ENCODE measurements at places on chromosomes 2 and 18.

- DNase-seq, result no peak
These were observed 637 bp upstream of the SFT2D3 start for GRCh38 chr2:127700527-127701192.

GRCh38 chr18:70450426-70451253, 161.8 kb downstream of the SOCS6 start:
- DNase-seq, result no peak

DNA sequence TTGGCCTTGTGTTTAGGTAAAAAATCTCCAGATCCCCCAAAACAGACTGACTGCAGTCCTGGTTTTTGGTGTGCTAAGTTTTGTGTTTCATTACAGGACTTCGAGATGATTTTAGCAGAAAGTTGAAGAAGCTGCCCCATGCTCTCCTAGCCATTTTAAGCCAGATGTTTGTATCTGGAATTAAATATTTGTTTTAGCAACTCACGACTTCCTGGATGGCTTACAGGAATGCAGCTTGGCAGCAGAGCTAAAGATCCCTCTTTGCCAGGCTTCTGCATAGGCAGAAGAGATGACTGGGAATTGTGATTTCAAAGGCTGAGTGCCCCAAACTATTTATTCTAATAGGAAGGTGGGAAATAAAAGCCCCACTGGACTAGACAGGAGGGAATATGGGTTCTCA, 31.1 kb downstream of the ONECUT2 start:
- DNase-seq, result no peak

- DNase-seq, result no peak
These were observed 2.2 kb downstream of the MPP4 start for GRCh38 chr2:201696151-201696659.

- peak; percentile 98 for DNase-seq
These were observed at the start of gene CLK1 for GRCh38 chr2:200864176-200865034. Gene CLK1, minus strand, starts transcription at chr2:200864658. Its CDS starts 2,796 bp downstream, at chr2:200861862.

DNA sequence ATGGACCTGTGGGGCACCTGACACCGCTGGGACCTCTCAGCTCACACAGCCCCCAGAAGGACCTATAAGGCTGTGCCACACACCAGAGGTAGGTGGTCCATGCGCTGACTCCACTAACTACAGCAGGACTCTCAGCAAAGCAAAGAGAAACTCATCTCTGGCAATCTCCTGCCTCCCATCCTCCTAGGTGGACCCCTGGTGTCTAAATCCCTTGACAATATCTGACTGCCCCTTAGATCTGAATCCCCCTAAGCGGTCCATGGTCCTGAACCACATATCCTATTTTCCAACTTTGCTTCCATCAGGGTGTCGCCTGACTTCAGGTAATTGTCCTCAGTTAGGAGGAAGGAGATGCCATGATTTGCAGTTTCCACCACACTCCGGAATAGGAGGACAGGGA, 282.6 kb downstream of the MYT1L start:
- no peak for DNase-seq

GRCh38 chr2:4765787-4766530, 926.2 kb upstream of the SOX11 start:
- no peak for DNase-seq

DNA sequence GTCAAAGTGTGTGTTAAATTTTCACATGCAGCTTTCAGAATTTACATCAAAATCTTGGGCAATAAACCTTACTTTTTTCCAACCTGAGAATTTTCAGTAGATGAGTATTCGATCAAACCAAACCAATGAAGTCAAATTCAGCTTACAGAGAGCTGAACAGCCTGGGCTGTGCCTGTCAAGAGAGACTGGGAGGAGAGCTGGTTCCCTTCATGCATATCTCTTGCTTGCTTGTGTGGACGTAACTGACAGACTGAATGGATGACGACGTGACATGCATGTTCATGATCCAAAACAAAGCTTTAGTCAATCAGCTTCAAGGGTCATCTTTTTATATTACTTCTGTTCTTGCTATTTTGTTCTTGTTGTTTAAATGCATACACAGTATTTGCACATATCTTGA, 145.2 kb downstream of the GALNT3 start:
- DNase-seq, result no peak

DNA sequence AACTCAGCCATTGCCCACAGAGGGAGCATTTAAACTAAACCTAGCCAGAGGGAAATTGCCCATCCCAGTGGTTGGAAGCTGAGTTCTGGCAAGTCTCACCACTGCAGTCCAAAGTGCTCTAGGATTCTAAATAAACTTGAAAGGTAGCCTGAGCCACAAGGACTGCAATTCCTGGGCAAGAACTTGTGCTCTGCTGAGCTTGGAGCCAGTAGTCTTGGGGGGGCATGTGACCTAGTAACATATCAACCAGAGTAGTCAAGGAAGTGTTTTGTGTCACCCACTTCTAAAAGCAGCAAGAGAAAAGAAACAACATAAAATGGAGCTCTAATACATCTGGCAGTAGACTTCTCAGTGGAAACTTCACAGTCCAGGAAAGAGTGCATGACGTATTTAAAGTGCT, 167.0 kb downstream of the PTH2R start:
- peak; percentile 28 for DNase-seq

DNA sequence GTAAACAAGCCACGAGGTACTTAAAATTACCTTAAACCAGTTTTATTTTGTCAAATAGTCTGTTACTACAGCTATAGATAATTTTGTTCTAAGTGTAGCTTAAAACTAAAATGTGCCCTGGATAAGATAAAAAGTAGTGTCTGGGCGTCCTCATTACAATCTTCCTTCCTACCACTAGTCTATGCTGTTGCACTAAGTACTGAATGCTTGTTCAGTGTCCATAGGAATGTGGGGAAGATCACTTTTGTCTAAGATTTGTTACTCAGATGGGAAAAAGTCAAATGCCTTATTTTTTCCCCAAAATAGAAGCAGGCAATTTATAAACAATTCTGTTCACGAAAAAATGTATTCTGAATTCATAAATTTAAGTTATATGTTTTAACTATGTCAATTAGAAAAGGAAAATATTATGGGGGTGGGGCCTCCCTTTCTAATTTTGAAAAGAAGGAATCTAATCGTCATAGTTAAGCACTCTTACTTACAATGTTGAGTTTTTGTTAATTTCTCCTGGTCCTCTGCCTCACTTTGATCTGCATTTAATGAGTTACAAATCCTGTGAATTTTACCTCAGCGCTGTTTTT, 140.4 kb upstream of the VRK2 start:
- no peak for DNase-seq

GRCh38 chr18:44802508-44802907, 121.8 kb downstream of the SETBP1 start:
- DNase-seq, result no peak

DNA sequence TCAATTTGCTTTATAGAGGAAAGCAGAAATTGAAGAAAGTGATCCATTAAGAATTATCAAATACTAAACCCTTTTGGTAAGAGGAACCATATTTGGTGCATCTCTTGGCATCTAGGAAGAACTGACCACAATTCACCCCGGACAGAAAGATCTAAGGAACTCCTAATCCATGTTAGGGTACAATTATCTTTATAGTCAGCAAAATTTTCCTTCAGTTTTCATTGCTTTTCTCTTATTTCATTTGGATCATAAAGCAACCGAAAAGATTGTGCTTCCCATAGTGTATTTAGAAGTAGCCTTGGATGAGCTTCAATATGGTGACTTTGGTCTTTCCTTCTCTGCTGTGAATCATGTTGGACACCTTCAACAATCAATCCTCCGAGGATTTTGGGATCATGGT, 50.1 kb upstream of the IGFBP5 start:
- DNase-seq, result no peak

DNA sequence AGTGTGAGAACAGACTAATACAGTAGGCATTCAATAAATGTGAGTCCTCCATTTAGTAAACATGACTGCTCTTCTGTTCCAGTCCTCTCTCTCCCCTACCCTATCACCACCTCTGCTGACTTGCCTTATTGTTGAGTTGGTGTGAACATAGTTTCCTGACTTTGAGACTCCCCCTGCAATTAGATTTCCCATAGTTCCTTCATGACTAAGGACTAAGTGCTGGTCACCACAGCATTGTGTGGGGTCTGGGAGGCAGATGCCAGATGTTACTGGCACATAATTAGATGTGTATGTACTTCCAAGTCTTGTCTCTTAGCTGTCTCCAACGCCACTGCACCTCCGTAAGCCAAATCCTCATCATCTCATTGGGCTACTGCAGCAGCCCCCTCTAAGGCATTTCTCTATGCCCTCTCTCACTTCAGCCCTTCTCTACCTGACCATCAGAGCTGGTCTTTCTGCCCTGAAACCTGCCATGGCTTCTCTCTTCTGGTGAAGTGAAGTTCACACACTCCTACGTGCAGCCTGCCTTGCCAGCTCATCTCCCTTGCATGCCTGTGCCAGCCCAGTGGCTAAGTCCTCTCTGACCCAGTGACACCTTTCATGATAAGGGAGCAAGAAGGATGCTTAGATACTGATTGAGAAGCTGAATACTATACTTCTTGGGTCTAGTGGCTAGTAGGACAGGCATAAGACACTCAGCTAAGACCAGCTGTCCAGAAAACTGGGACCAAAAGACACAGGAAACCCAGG, 81.6 kb upstream of the ALPP start:
- no peak for DNase-seq

DNA sequence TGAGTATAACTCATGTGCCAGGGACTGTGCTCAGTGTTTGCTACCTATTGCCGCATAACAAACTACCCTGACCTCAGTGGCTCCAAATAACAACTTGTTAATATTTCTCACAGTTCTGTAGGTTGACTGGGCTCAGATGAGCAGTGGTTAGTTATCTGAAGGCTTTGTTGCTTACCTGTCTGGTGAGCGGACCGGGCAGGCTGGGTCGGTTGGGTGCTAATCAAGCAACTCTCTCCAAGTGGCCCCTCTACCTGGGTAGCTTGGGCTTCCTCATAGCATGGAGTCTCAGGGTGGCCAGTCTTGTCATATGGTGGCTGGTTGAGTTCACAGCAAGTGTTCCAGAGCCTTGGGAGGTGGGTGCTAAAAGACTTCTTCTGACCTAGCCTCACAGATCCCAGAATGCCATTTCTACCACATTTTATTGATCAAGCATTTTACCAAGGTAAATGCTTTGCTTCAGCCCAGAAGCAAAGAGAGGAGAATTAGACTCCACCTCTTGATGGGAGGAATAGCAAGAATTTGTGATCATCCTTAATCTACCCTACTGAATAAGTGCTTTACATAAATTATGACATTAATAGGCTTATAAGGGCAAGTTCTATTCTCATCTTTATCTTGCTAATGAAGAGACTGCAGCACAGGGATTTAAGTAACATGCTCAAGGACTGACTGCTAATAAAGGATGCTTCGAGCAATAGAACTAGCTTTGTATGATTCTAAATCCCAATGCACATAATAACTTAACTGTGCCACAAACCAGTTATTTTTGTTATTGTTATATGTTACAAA, 16.9 kb downstream of the RAB31 start:
- no peak for DNase-seq
